Aorta (tissue), 5 donors: ENCODE measurements at places on chromosomes 4 and X. TPM values are rescaled to one million over a fixed set of nuclear protein-coding genes. Genes with fewer than 3 reads are reported as not detected.

The MBNL3 gene
- 11.7 TPM for total RNA-seq

The TSR2 gene
- 39.5 TPM for total RNA-seq

The TEX13C gene
- total RNA-seq: not detected

The RAB39B gene
- total RNA-seq: 0.52 TPM

The KANTR gene
- total RNA-seq: 16.6 TPM

The CA5B gene
- 46.4 TPM for total RNA-seq

The L1CAM gene
- 11.6 TPM for total RNA-seq

The IGSF1 gene
- total RNA-seq: 3.2 TPM

The SPATA4 gene
- total RNA-seq: not detected

The CYSLTR1 gene
- 6.5 TPM for total RNA-seq

The CCDC149 gene
- total RNA-seq: 43.4 TPM
